SW 1271 (cell line): ENCODE measurements at places on chromosomes 7 and 10.

DNA sequence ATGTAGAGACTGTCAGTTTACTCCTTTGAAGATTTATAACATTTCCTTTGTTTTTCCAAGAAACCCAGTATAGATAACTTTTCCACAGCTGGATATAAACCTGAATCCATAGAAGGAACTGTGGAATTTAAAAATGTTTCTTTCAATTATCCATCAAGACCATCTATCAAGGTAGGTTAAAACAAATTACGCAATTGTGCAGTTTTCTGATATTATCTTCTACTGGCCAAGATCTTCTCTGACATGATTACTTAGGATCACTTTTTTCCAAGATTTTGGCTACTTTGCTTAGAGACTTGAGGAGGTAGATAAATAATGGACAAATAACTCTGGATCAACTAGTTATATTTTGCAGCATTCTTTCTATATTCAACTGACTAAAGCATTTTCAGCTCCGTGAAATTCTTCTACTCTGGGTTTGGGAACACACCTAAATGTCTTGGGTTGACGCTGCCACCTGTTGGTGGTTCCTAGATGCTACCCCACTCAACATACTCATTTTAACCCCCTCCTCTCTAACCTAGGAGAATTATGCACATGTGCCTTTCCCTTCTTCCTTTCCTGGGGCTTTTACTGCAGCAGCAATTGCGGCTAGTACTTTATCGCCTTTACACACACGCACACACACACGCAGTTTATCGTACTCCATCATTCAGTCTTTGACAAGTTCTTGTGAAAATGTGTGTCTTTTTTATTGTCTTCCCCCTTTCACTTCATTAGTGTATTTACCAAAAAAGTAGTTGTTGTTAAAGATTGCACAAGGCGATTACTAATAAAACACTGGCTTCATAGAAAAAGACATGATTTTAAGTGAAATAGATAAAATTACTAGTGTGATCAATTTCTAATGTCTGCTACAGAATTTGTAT is 32.7 kb downstream of the ABCB5 start:
- peak; percentile 27 for DNase-seq

- no peak for DNase-seq
Measured at GRCh38 chr7:141291541-141291940, 217.7 kb downstream of the TMEM178B start.

DNA sequence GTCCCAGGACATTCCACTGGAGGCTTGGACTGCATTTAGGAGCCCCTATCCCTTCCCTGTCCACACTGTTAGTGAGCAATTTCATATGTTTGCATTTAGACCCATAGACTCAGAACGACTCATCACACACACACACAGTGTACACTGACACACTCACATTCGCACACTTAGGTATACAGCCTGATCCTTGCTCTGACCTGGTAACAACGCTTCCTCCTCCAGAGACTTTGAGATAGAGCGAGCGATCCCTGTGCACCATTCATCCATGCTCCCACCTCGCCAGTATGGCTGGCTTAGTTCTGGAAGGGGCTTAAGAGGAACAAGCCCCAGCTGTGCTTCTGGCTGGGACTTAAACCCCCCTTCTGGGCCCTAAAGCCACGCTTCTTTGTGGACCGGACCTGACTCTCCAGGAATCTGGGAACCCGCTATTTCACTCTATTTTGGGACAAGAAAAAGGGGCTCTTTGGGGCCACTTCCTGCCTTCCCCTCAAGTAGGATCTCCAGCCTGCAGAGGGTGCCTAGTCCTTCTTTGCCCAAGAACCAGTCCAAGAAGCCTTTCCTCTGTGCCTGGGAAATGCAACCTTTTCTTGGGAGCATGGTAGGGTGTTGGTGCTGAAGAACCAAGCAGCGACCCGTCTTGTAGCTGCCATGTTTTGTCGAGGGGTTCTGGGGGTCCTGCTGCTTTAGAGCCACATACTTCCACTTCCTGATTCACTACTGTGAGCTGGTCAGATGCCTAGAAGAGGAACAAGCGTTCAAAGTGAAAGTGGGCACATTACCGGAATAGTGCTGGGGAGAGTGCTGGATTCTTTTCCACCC is 1.1 kb upstream of the HOXA13 start:
- DNase-seq: no peak

GRCh38 chr7:130274296-130274695 is 7.6 kb downstream of the CPA2 start:
- DNase-seq: no peak

- no peak for DNase-seq
Measured at GRCh38 chr10:66625709-66626590, 299.9 kb upstream of the LRRTM3 start.

DNA sequence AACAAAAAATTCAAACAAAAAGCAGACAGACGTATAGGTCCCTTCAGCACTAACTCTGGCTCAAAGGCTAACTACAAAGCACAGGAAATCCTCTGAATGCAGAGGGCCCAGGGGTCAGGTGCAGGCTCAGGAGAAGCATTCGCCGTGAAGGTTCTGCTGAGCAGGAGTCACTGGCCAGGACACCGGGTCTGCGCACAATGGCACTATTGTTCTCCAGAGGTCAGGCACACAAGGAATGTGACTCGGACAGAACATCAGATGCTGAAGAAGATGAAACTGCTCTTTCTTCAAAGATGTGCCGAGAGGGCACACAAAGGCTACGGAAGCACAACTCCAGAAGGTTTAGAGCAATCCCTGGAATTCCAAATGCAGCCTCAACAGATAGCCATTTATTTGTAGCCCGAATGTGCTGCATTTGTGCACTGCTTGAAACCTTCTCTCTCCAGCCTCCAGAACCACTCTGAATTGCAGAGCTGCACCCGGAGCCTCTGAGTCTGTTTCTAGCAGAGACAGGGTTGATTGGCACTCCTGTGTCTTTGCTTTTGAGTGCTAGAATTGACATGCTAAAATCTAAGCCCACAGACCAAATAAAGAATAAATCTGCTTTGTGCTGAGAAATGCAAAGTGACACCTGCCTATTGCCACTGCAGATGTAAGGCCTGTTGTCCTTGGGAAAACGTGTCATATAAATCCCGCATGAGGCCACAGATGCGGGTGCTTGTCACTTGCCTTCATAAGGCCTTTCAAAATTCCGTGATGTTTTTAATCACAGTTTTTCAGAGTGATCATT is 85.4 kb upstream of the AFAP1L2 start:
- no peak for DNase-seq

- DNase-seq: no peak
Measured at GRCh38 chr10:1094112-1095057, 38.2 kb downstream of the WDR37 start.

DNA sequence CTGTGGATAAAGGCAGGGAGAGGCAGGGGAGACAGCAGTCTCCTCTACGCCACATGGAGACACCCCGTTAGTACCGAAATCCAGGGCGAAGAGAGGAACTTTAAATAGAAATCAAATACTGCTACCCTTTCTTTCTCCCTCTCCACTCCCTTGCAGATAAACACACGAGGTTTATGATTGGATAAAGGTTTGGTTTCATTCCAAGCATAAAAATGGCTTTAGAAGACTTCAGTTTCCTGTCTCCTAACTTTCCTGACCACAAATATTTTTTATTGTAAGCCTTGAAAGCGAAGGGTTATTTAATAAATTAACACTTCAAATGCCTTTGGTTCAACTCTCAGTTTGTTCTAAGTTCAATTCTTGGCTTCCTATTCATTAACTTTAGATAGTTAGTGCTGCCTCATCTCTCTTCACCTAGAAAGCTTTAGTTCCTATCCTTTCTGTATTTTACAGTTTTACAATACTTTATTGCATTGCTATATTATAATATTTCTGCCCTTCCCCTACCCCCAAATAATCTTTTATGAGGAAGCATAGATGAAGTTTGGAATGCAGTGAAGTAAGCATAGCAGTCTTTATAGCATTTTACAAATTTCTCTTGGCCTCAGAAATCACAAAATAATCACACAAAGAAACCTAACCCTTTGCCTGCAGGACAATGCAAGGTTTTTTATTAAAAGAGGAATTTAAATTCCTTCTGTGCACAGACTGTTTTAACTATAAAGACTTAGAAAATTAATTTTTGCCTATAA is 31.5 kb upstream of the ARID5B start:
- DNase-seq: no peak

DNA sequence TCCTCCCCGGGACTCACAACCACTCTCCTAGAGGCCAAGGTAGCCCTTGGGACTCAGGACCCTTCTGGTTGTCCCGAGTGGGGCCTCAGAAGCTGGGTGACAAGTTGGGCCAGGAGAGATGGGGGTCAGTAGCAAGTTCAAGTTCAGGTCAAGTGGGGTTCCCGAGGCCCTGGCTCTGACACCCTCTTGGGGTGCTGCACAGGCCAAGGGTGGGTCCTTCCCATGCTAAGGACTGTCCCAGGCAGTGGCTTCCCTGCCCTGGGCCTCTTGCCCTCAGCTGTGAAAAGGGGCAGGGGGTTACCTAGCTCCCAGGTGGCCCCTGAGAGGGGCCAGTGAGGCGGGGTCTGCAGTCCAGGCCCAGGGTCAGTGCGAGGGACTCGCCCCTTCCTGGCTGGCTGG is 115.4 kb upstream of the TNRC18 start:
- no peak for DNase-seq

GRCh38 chr10:50044941-50045664 is 22.7 kb upstream of the WASHC2A start:
- no peak for DNase-seq

GRCh38 chr10:124087672-124088634 is 5.4 kb downstream of the CHST15 start:
- no peak for DNase-seq
